Caco-2 (cell line): ENCODE measurements at places on chromosomes 5 and 9. TPM values are rescaled to one million over a fixed set of nuclear protein-coding genes. Genes with fewer than 3 reads are reported as not detected.

FAM169A gene
- total RNA-seq, result 13.9 and 14.4 TPM in 2 replicates

TMEM232 gene
- total RNA-seq, result 0.34 and 0.91 TPM in 2 replicates

SLC25A2 gene
- total RNA-seq, result 0.64 and 0.67 TPM in 2 replicates

CRHBP gene
- not detected in 2 replicates for total RNA-seq

LEAP2 gene
- total RNA-seq, result 1.1 and 4.1 TPM in 2 replicates

TEK gene
- total RNA-seq, result not detected in 2 replicates

IL13 gene
- not detected in 2 replicates for total RNA-seq

PCDHA10 gene
- total RNA-seq, result 0.02 and 0.07 TPM in 2 replicates

GLRA1 gene
- not detected in 2 replicates for total RNA-seq

LCN15 gene
- total RNA-seq, result not detected in 2 replicates

SLC6A18 gene
- total RNA-seq, result not detected in 2 replicates

XPA gene
- 15.6 and 18.8 TPM in 2 replicates for total RNA-seq

TMEM174 gene
- not detected in 2 replicates for total RNA-seq

HK3 gene
- total RNA-seq, result 0.29 and 0.97 TPM in 2 replicates

INPP5E gene
- total RNA-seq, result 18.6 and 20.0 TPM in 2 replicates

STK32A gene
- total RNA-seq, result 0.16 and 0.32 TPM in 2 replicates

PCDHGB6 gene
- 2.5 and 2.8 TPM in 2 replicates for total RNA-seq

PCDHA6 gene
- 0.09 TPM in 1 of 2 replicates, not detected in the other for total RNA-seq

NMUR2 gene
- total RNA-seq, result 0.57 and 1.00 TPM in 2 replicates

ANKRD20A1 gene
- total RNA-seq, result not detected in 2 replicates

ADAMTS13 gene
- total RNA-seq, result 5.3 and 6.2 TPM in 2 replicates

CCIN gene
- total RNA-seq, result not detected in 2 replicates

CAPSL gene
- not detected in 2 replicates for total RNA-seq

DRD1 gene
- not detected in 2 replicates for total RNA-seq

LRRC70 gene
- 0.56 and 0.68 TPM in 2 replicates for total RNA-seq

GZMA gene
- total RNA-seq, result not detected in 2 replicates

ANKH gene
- total RNA-seq, result 4.7 and 6.3 TPM in 2 replicates

ZMYND19 gene
- total RNA-seq, result 66.3 and 66.9 TPM in 2 replicates

OGN gene
- total RNA-seq, result not detected in 2 replicates

OR1Q1 gene
- not detected in 2 replicates for total RNA-seq

DMRT2 gene
- 0.61 and 0.70 TPM in 2 replicates for total RNA-seq

HTR4 gene
- total RNA-seq, result not detected in 2 replicates

PCA3 gene
- total RNA-seq, result not detected in 2 replicates

SPATA31A1 gene
- total RNA-seq, result not detected in 2 replicates

DIPK1B gene
- 40.4 and 40.6 TPM in 2 replicates for total RNA-seq

SLC46A2 gene
- total RNA-seq, result not detected in 2 replicates

PCDHA5 gene
- total RNA-seq, result not detected in 2 replicates

RGS7BP gene
- total RNA-seq, result not detected in 2 replicates

SHB gene
- 18.3 and 18.4 TPM in 2 replicates for total RNA-seq

OTP gene
- total RNA-seq, result 0.11 TPM in 1 of 2 replicates, not detected in the other

CCL21 gene
- total RNA-seq, result not detected in 2 replicates
